ENCODE measurements at places on chromosomes 12 and 14.

GRCh38 chr12:44774815-44775411, 101.2 kb downstream of the NELL2 start:
- DNase-seq: peak; percentile 32

- no peak for DNase-seq
Measured at GRCh38 chr12:51377099-51377984, 13.9 kb downstream of the GALNT6 start.

DNA sequence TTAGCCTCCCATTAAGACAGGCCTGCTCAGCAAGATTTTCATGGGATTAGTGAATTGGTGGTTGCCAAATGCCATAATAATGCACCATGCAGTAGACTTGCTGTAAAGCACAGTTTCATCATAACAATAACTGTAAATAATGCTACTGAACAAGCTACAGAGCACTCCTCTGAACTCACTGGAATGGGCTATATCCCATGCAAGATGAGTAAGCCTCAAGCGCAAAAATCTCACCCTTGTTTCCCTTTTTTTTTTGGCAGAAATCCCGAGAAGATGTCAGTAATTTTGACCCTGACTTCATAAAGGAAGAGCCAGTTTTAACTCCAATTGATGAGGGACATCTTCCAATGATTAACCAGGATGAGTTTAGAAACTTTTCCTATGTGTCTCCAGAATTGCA, 145.9 kb upstream of the HIF1A start:
- no peak for DNase-seq

DNA sequence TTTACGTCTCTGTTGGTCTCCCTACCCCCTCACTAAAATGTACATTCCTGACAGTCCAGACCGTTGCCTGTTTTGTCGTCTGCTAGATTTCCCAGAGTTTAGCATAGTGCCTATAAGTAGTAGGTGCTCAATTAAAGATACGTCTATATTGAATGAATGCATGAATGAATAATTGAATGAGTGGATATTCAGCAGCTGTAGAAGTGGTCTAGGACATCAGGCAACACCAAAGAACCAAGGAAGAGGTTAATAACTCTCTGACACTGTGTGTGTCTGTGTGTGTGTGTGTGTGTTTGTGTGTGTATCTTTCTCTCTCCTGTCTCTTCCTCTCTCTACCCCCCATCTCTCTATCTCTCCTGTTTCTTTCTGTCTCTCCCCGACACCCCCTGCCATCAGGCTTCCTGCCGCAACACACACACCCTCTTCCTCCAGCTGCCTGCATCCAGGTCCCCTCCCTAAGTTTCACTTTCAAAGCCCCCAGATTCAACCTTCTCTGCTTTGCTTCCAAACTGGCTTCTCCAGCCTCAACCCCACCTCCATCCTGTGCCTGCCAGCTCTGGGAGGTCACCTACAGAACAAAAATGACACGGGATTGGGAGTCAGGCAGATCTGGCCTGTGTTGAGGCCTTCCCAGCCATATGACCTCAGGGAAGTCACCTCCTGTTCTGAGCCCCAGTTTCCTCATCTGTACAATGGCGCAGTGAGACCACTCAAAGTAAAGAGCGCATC, 119.9 kb upstream of the NCOR2 start:
- no peak for DNase-seq

DNA sequence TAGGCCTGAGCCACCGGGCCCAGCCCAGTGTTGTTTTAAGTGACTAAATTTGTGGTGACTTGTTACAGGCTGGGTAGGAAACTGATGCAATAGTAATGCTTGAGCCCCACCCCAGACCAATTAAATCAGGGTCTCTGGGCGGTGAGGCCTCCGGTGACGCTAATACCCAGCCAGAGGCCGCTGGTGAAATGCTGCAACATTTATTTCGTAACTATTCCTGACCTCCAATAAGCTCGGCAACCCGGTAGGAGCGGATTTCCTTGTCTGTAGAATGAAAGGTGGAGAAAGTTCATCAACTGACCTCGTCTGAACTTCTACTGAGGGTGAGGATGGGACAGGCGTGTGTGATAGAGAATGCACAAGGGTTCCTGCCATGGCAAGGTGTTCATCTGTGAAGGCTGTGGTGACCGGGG, 42.3 kb downstream of the FZD10 start:
- DNase-seq: no peak

Data from hematopoietic multipotent progenitor cell treated with erythropoietin and hydrocortisone succinate and interleukin-3 and kit ligand, for 15 days (in vitro differentiated cells).